Sigmoid colon (tissue), 7 donors: ENCODE measurements at places on chromosomes 5 and 9. TPM values are rescaled to one million over a fixed set of nuclear protein-coding genes. Genes with fewer than 3 reads are reported as not detected.

- DNase-seq = no peak
Measured at GRCh38 chr9:19875291-19875920, 86.6 kb upstream of the SLC24A2 start.

Gene CARTPT
- total RNA-seq = 20.0 TPM

Gene ARID3C
- total RNA-seq = not detected

Gene SCGB3A2
- not detected for total RNA-seq

Gene ZBTB26
- total RNA-seq = 13.3 TPM
